HAP-1 (cell line): ENCODE measurements at places on chromosomes 3 and 15.

DNA sequence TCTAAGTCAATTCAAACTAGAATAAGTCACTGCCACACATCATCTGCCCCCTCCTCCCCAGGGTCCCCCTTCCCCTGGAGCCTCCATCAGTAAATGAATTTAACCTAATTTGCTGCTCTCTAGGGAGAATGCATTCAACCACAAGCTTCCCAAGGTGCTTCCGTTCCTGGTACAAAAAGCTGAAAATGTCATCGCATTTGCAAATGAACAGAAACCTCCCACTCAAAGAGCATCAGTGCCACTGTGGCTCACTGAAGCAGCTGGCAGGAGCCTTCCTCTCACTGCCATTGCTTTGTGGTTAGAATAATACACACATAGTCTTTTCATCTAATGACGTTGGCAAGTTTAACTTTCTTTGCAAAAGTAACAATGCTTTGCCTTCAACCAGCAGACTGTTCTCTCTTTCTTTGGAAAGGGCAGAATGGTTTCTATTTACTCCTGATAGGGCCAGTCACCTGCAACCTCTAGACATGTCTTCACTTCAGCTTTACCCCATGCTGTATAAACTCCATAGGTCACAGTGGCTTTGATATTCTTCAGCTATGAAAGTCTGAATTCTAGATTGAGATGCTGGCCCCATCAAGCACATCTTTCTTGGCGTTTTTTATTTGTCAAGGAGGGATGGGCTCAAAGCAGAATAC lies 238.1 kb downstream of the CPNE4 start:
- peak; percentile 49 for DNase-seq

- no peak for DNase-seq
Measured at GRCh38 chr3:188674595-188674994, 497.2 kb upstream of the TPRG1 start.

- DNase-seq: no peak
Measured at GRCh38 chr15:35987056-35987455, 441.1 kb upstream of the DPH6 start.

- DNase-seq: no peak
Measured at GRCh38 chr3:107657971-107658370, 135.2 kb downstream of the BBX start.

DNA sequence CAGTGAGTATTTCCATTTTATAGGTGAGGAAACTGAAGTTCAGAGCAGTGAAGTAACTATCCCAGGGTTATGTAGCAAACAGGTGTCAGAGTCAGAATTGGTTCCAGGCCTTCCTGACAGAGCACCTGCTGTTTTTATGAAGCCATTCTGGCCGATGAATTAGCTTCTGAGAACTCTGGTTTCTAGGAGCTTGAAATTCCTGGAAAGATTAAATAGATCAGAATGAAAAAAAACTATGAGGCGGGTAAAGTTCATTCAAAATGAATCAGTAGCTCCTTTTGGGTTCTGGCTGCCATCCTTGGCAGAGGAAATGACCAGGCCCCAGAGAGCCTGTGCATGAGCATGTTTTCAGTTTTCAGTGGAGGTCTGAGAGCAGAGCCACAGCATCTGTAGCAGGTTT lies 59.3 kb upstream of the CFAP161 start:
- no peak for DNase-seq

GRCh38 chr3:177337541-177338331 lies 140.5 kb upstream of the TBL1XR1 start:
- peak; percentile 26 for DNase-seq

GRCh38 chr15:56718560-56718959 lies 14.7 kb downstream of the ZNF280D start:
- DNase-seq: no peak

DNA sequence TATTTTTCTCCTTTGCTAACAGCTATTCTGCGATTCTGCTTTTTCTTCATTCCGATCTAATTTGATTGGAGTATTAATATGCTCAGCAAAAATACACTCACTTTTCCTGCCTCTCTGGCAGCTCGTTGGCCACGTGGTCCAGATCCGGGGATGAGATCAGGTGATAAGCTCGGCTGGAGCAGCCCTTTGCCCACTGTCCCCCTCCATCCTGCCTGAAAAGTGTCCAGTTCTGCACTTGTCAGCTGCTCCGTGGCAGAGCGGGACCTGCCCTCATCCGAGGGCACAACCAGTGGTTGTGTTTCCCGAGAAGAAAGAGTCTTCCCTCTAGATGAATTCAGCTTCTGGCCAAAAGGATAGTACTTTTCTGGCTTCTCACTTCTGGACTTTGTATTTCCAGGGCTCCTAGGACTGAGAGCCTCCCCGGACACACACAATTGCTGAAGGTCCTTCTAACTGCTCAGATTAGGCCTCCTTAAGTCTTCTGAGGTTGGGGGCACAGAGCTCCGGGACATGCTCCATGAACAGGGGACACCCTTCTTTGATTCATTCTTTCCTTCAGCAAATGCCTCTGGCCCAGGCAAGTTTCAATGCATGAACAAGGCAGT lies 103.9 kb upstream of the ALDH1A3 start:
- no peak for DNase-seq

DNA sequence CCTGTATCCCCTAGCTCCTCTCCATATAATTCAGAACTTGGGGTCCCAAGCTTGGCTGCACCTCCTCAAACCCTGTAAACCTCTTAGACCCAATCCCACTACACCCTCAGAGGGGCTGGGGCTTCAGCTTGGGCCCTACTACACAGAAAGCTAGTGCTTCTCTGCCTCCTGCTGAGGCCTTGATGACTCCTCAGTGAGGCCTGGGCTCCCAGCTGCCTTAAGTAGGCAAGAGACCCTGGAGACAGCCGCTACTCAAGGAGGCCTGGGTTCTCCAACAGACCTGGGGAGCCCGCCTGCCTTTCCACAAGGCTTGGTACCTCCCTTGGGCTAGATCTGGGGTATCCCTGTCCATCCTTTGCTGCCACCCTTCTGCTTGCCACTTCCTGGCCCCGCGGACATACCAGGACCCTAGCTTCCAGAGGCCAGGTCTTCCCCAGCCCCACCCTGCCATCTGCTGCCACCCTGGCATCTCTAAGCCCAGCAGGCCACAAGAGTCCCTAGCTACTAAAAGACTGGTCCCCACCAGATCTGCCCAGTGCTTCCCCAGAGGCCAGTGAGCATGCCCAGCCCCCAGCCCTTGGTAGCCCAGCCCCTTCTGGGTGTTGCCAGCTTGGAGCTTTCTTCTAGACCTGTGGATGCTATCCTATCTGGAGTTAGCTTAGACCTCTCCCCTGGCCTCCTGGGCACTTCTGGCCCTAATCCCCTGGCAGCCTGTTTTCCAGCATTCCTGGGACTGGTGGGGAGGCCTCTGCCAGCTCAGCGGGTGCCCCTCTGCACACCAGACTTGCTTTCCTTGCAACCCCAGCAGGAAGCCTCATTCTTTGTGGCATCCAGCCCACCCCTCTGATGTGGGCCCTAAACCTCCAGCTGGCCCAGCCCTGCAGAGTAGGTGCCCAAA lies 13.7 kb downstream of the C15orf39 start:
- DNase-seq: peak; percentile 53
